SW480 (cell line): ENCODE measurements at places on chromosomes 3 and 15.

- DNase-seq, result no peak
Measured at GRCh38 chr3:31106204-31106603, 211.7 kb upstream of the GADL1 start.

- peak; percentile 76 for DNase-seq
Measured at GRCh38 chr3:158434412-158435038, 136.5 kb upstream of the MLF1 start.

DNA sequence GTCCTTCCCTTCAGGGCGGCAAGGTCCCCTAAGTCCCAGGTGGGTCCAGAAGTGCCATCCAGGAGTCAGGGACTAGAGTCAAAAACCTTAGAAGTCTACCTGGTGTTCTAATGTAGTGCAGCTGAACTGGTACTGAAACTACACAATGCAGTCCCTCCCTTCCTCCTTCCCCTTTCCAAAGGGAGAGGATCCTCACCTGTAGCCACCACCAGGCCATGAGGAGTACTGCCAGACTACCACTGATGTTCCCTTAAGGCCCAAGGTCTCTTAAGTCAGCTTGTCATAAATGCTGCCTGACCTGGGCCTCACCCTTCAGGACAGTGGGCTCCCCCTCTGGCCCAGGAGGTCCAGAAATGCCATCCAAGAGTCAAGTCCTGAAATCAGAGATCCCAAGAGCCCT is 98.9 kb downstream of the ULK4 start:
- no peak for DNase-seq

DNA sequence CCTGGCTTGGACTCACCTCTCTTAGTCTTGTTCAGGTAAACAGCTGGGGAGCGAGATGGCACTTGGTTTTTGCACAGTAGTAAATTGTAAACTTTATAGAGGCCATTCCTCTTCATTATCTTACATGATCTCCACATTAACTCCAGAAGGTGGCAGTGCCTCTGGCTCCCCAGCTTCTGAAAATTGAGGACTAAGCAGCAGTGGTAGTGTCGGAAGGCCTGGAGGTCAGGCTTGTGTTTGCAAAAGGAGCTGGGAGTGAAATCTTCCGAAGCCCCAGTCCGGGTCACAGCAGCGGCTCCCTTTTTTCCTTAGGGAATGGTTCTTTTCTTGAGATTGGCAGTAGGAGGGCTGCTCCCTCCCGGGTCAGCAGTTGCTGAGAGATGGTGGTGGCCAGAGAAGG is 85.7 kb downstream of the FNDC3B start:
- no peak for DNase-seq

GRCh38 chr3:151550025-151550618 is 89.3 kb upstream of the IGSF10 start:
- DNase-seq, result no peak

DNA sequence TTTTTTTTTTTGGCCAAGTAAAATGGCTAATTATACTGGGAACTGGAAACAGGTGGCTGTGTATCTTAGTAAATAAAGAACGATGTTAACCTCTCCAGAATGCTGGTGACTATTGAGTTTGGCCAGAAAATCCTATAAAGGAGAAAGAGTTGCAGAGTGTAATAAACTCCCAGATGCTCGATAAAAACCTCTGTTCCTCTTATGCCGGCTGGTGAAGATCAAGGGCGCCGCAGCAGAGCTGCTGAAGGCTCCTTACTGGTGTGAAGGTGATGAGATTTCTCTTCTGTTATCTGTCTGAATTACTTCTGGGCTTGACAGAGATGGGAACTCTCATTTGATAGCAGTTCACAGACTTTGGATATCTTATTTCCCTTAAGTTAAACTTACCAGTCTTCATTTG is 104.6 kb downstream of the PTPRG start:
- no peak for DNase-seq

GRCh38 chr15:43251185-43251870 is 15.4 kb downstream of the TGM5 start:
- no peak for DNase-seq

- no peak for DNase-seq
Measured at GRCh38 chr15:76976572-76977270, 18.2 kb upstream of the PSTPIP1 start.

GRCh38 chr15:69795601-69796000 is 302.1 kb downstream of the TLE3 start:
- DNase-seq, result no peak

DNA sequence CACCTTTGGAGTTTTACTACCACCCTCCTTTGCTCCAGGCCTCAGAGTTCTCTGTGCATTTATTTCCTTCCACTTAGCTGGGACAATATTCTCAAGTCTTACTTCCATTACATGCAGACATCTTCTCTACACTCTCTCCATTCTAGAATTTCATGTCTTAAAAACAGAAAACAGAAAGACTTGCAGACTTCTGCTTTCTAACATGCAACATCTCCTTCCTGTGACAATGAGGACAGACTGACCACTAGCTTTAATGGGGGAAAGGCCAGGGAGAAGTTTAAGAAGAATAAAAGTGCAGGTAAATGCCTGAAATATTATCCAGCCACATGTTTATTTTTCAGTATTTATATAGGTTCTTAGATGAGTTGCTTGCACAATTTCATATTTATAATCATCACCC is 17.1 kb upstream of the CSTA start:
- no peak for DNase-seq

DNA sequence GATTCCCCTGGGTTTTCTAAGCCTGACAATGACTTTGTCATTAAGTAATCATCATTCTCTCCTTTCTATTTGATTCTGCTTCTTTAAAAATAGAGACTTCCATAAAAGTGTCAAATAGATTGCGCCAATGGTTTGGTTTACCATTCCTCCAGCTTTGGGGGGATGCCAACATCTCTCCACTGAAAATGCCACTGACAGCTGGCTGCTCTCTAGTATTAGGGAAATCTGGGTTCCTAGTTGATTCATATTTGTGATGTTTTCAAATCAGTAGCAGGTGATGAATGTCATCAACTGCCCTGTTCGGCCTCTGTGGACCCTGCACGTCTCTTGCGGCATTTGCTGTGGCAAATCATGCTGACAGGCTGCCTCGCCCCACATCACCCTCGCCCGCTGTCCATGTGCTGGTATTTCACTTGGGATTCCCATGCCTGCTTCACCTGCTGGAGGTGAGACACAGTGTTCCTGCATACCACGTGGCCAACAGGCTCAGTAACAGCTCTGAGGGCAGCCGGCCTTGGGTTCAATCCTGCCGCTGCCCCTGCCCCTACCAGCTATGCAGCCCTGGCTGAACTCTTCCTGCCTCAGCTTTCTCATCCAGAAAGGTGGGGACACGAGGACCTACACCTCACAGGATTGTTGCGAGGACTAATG is 28.1 kb downstream of the ZXDC start:
- DNase-seq, result no peak
